ENCODE measurements at places on chromosomes 1 and 21.
A peak's percentile ranks its signal among the peaks of the same experiment; 100 is the strongest.

DNA sequence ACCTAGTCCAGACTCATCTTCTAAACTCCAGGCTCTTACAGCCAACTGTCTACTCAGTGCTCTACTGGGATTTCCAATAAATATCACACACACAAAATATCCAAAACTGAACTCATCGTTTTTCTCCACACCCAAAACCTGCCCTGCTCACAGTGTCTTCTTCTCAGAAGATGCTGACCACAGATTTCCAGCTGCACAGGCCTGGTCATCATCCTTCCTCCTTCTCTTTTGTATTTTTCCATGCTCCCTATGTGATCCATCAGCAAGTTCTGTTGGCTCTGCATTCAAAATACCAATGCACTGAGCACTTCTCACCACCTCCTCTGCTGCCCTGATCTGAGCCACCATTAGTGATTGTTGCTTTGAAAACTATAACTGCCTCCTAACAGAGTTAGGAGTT is 159.5 kb upstream of the KAZN start:
- DNase-seq = no peak

DNA sequence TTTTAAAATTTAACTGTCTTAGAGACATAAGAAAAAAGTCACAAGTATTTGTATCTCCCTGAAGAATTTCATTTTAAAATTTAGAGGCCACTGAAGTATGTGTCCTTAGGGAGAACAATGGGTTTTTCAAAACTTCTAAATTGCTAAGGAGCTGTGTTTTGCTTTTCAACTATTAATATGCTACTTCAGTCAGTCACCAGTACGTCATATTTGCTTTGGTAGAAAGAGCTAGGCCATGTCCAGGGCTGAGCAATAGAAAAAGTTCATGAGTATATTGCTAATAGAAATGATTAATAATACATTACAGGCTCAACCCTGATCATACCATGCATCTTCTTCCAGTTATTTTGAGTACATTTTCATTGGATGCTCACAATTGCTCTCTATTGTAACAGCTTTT is 1.7 kb upstream of the SGIP1 start:
- DNase-seq = no peak

GRCh38 chr1:41462680-41463004 is 21.8 kb downstream of the EDN2 start:
- no peak for DNase-seq

GRCh38 chr1:83545066-83545862 is 453.7 kb downstream of the TTLL7 start:
- no peak for DNase-seq

DNA sequence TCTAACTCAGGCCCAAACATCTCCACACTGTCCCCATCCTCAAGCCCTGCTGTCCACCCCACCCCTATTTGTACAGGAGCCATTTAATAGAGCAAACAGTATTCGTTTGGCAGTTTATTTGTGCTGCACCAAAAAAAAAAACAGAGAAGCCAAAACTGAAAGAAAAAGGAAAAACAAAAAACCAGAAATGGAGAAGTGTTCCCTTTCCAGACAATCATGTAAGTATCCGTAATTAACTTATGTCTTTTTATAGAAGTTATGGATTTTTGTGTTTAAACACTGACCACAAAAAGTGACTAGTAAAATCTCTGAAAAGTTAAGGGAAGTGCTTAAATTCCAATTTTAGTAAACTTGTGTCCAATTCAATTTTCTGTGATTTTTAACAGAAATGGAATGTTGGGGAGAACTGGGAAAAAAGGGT is 40.4 kb upstream of the ZBTB18 start:
- no peak for DNase-seq

- no peak for DNase-seq
These were observed 224.9 kb downstream of the GREM2 start for GRCh38 chr1:240387051-240387450.

- no peak for DNase-seq
These were observed 485.2 kb downstream of the PLPP3 start for GRCh38 chr1:56094168-56094567.

GRCh38 chr1:31760471-31761470 is 3.4 kb downstream of the ADGRB2 start:
- no peak for DNase-seq

GRCh38 chr1:67723620-67724019 is 38.6 kb downstream of the GADD45A start:
- no peak for DNase-seq

GRCh38 chr1:62688687-62689085 is 500 bp upstream of the DOCK7 start:
- no peak for DNase-seq

DNA sequence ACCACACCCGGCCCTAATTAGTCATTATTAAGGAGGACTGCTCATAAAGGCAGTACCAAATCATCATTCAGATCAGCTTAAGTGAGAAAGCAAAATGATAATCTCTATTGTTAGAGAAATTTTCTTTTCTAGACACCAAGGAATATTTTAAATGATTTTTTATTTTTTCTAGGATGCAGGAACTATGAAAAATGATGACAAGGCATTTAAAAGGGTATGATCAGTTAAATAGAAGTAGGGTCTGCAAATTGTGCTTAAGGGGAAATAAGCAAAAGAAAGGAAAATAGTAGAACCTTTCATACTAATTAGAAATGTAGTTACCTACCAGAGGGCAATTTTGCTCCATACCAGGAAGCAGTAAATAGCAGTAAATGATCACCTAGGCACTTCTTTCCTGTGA is 21.6 kb upstream of the TEKT2 start:
- no peak for DNase-seq

DNA sequence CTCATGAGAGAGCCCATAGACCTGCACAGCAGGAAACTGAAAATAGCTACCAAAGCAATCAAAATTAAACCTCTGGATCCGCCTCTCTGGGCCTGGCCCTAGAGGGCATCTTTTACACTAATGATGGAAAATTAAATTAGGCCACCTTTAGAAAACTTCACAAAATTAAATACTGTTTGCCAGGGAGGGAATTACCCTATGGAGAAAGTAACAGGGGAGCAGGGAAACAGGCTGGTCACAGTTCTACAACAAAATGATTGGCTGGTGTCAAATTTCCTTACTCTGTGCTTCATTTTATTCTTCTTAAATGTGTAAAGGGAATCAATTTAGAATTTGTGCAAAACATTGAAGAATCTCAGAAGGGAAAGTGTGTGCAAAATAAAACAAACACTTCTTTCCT is 62.4 kb downstream of the SPATA46 start:
- no peak for DNase-seq

DNA sequence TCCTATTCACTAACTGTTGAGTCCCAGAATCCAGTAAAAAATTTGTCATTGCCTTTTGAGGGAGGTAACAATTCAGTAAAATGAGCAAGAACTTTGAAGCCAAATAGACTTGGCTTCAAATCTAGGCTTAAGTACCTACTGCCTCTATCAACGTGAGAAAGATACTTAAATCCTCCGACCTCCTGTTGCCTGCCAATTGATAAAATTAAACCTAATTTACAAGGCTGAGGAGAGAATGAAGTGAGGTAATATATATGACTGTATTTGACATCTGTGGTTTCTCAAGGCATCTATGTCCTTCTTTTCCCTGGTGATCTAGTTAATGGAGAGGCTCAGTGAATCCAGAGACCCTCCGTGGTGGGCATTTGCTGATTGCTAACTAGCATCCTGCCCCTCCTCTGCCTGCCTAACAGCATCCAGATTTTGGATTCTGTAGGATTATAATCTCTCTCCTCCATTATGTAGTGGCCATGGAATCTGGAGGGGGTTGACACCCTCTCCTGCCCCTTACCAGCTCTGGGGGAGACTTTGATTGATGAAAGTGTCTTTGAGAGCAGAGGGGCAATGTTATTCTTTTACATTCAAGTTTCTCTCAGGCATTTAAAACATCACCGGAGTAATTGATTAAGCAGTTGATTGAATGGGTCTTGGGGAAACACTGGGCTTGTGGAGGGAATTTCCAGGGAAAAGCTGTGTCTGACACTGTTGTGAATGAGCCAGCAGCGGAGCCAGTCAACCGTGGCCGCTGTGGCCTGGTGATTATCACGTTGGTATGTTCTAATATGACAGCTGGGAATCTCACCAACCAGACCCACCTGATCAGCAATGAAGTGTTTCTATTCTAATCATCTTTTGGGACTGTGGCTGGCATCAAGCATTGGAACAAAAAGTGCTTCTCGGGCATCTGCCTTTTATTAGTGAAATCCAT is 140.7 kb upstream of the FAM78B start:
- DNase-seq = no peak

DNA sequence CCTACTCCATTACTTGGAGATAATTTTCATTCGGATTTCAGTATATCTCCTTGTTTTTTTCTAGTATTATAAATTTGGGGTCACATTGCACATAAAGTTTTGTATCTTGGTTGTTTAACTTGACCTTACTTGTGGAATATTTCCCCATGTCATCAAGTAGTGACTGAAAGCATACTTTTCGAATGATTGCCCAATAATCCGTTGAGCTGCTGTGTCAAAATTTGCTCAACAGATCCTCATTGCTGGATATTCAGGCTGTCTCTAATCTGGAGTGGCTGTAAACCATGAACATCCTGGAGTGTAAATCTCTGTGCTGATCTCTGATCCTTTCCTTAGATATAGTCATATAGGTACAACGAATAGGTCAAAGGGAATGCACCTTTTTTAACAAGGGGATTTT is 4.9 kb downstream of the NIPAL3 start:
- DNase-seq = no peak

GRCh38 chr1:17605582-17606344 is 66.3 kb downstream of the ARHGEF10L start:
- no peak for DNase-seq

GRCh38 chr1:33143176-33143575 is 38.7 kb downstream of the TRIM62 start:
- DNase-seq = no peak

- peak; percentile 99 for DNase-seq
These were observed at the start of gene VPS26C for GRCh38 chr21:37267269-37268185. Gene VPS26C (minus strand): TSS chr21:37267334. CDS start chr21:37267294, 40 bp downstream.

DNA sequence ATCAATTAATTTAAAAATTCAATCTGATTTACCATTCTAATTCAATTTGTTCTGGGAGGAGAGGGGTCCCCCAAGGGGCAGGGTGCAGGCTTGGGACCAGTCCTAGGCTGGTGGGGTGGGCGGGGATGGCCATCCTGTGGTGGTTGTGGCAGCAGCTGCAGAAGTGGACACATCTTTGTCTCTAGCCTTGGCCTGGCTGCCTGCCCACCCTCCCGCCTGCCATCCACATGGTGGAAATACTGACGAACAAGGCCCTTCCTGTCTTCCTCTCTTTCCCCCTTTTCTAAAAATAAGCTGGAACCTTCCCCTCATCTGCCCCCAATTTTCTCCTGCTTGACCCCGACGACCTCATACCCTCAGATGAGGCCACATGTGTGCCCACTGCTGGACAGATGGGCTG is 130.9 kb downstream of the FOXD2 start:
- DNase-seq = no peak

DNA sequence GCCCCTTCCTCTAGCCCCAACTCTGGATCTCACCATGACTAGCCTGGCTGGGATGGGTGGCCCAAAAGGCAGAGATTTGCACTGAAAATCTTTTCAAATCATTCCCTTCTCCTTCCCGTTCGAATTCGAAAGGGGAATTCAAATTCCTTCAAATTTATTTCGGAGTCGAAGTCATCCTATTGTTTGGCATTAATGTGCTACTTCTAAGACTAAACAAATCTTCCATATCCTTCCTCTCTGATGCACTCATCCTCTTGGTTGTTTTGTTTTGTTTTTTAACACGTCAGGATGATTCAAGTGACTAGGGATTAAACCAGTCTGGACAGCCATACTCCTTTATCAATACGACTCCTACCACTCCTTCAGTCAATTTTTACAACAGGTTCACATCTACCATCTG is 95.5 kb upstream of the SGIP1 start:
- DNase-seq = no peak

GRCh38 chr1:13792419-13792818 is 92.4 kb downstream of the PRDM2 start:
- no peak for DNase-seq

All from coronary artery (tissue), 2 donors.